Stomach (tissue), 19 donors: ENCODE measurements at places on chromosomes 16 and 17. TPM values are rescaled to one million over a fixed set of nuclear protein-coding genes. Genes with fewer than 3 reads are reported as not detected.

KRTAP16-1 gene
- total RNA-seq, result not detected

DNA sequence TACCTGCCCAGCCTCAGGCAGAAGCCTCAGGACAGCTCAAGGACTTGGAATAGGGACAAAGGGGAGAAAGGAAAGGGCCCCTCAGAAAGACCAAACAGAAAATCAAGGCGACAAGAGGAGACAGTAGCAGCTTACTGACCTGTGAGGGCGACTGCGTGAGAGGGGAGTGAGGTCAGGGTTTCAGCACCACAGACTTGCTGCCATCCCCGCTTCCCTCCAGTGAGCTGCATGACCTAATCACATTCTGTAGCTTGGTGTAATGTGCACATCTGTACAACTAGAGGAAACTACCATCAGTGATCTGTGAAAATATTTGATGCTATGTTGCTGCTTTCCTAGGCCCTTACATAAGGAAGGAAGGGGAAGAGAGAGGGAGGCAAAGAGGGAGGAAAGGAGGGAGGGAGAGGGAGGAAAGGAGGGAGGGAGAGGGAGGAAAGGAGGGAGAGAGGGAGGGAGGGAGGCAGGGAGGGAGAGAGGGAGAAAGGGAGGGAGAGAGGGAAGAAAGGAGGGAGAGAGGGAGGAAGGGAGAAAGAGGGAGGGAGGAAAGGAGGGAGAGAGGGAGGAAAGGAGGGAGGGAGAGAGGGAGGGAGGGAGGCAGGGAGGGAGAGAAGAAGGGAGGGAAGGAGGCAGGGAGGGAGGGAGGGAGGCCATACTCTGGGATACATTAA, 404.9 kb upstream of the CDH5 start:
- H3K36me3 ChIP-seq, result no peaks in the 10 kb centered on the region
- no peaks in the 10 kb centered on the region for H3K27me3 ChIP-seq
- no peak for DNase-seq

DNA sequence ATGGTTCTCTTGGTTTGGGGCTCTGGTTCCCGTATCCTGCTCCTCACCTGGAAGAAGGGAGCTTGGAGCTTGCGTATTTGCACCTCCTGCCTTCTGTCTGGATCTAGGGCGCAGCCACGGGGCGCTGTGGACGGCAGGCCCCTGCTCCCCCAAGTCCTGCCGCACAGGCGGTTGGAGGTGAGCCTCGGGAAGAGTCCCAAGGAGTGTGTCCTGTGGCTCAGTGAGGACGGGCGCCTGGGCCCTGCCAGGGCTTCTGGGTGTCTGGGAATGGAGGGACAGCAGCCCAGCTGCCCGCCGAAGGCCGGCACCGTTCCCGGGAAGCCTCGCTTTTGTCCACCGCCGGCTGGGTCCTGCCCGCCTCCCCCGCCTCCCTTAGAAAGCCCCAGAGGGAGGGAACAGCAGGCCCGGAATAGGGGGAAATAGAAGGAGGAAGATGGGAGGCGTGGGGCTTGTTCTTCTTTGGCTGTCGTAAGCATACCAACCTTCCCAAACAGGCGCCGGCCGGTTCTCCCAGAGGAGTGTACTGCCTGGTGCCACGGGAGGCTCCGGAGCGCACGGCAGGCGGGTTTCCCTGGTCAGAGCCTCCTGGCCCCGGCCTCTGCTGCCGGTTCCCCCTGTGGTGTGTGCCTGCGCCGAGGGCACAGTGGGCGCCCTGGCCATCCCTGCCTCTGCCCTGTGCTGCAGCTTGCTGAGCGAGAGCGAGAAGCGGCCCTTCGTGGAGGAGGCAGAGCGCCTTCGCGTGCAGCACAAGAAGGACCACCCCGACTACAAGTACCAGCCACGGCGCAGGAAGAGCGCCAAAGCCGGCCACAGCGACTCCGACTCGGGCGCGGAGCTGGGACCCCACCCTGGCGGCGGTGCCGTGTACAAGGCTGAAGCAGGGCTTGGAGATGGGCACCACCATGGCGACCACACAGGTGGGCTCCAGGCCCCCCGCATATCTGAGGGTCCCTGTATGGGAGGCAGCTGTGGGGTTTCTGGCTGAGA, 1.8 kb downstream of the SOX8 start:
- peaks cover 8% of the 10 kb centered on the region for H3K27me3 ChIP-seq
- no peak overlapping the region for H3K27ac ChIP-seq
- no peak for DNase-seq

MED9 gene
- 6.1 TPM for total RNA-seq

DNA sequence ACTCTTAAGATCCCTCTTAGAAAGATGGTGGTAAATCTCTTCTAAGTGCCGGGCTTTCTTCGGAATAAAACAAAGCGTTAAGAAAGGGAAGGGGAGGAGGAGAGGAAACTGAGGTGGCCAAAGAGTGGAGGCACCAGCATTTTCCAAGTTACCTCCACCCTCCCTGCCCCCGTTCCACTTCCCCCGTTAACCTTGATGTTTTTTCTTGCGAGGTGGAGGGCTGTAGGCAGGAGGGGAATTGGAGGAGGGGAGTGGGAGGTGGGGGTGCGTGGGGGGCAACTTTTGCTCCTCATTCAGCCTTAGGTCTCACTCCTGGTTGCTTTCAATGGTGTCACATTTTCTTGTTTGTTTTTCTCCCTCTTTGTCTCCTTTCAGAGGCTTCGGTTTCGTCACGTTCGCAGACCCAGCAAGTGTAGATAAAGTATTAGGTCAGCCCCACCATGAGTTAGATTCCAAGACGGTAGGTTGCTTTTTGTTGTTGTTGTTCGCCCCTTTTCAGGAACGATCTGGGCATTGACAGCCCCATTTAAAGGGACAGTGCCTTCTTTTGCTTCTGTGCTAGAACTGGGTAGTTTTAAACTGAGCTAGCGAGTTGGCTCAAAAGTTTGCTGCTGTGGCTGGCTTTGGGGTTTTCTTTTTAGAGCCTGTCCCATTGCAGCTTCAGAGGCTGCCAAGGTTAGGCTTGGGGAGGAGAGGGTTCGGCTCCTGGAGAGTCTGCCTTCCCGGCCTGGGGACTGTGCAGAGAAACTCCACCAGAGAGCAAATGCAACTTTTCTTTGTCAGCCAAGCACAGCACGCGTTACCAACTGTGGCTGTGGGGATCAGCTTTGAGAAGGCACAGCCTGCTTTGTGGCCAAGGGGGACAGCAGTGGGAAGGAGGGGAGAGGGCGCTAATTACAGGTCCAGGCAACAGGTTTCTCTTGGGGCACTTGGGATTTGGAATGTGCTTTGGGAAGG, 1.9 kb downstream of the MSI2 start:
- H3K4me1 ChIP-seq, result peaks cover 42% of the 10 kb centered on the region
- peak; percentile 44 for DNase-seq
- peak overlapping the region; percentile 94 for H3K27ac ChIP-seq
- peak overlapping the region; percentile 82 for H3K4me3 ChIP-seq
- H3K36me3 ChIP-seq, result peaks cover 14% of the 10 kb centered on the region

DNA sequence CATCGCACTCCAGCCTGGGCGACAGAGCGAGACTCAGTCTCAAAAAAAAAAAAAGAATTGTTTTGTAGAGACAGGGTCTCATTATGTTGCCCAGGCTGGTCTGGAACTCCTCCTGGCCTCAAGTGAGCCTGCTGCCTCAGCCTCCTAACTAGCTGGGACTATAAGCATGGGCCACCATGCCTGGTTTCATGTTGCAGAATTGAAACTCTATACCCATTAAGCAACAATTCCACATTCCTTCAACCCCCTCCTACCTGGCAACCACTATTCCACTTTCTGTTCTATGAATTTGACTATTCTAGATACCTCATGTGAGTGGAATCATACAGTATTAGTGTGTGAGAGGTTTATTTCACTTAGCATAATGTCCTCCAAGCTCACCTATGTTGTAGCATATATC, 24.5 kb downstream of the RNF135 start:
- H3K36me3 ChIP-seq, result peaks cover 23% of the 10 kb centered on the region
- H3K27me3 ChIP-seq, result no peaks in the 10 kb centered on the region
- DNase-seq, result no peak
- no peak overlapping the region for H3K27ac ChIP-seq

- DNase-seq, result no peak
- no peaks in the 10 kb centered on the region for H3K4me1 ChIP-seq
- H3K27ac ChIP-seq, result no peak overlapping the region
- H3K27me3 ChIP-seq, result no peaks in the 10 kb centered on the region
Measured at GRCh38 chr17:22171631-22172030, 479.3 kb downstream of the KCNJ18 start.

GRCh38 chr17:33515974-33516373, 222.9 kb upstream of the ASIC2 start:
- H3K4me1 ChIP-seq, result no peaks in the 10 kb centered on the region
- no peak overlapping the region for H3K27ac ChIP-seq
- no peaks in the 10 kb centered on the region for H3K36me3 ChIP-seq
- H3K4me3 ChIP-seq, result no peak overlapping the region
- H3K27me3 ChIP-seq, result peaks cover 20% of the 10 kb centered on the region
- no peak for DNase-seq

- peaks cover 36% of the 10 kb centered on the region for H3K36me3 ChIP-seq
- no peaks in the 10 kb centered on the region for H3K27me3 ChIP-seq
- H3K4me1 ChIP-seq, result peaks cover 15% of the 10 kb centered on the region
- H3K4me3 ChIP-seq, result no peak overlapping the region
Measured at GRCh38 chr17:16023881-16024280, 24.3 kb downstream of the TTC19 start.

- H3K4me1 ChIP-seq, result no peaks in the 10 kb centered on the region
- H3K4me3 ChIP-seq, result no peak overlapping the region
- H3K36me3 ChIP-seq, result no peaks in the 10 kb centered on the region
- H3K27ac ChIP-seq, result no peak overlapping the region
Measured at GRCh38 chr16:64596196-64596595, 525.7 kb downstream of the CDH11 start.

GRCh38 chr16:16133943-16134604, 89.2 kb downstream of the ABCC6 start:
- no peak overlapping the region for H3K4me3 ChIP-seq
- no peaks in the 10 kb centered on the region for H3K4me1 ChIP-seq
- no peak for DNase-seq
- no peak overlapping the region for H3K27ac ChIP-seq

- H3K36me3 ChIP-seq, result no peaks in the 10 kb centered on the region
- no peaks in the 10 kb centered on the region for H3K4me1 ChIP-seq
- H3K27ac ChIP-seq, result no peak overlapping the region
Measured at GRCh38 chr16:78353640-78354275, 254.3 kb downstream of the WWOX start.

- H3K27me3 ChIP-seq, result no peaks in the 10 kb centered on the region
- H3K36me3 ChIP-seq, result no peaks in the 10 kb centered on the region
- H3K27ac ChIP-seq, result no peak overlapping the region
- no peak overlapping the region for H3K4me3 ChIP-seq
- no peak for DNase-seq
Measured at GRCh38 chr17:2962236-2962635, 101.2 kb downstream of the OR1D5 start.

GRCh38 chr17:66837226-66837625, 2.3 kb downstream of the CACNG5 start:
- no peaks in the 10 kb centered on the region for H3K36me3 ChIP-seq
- H3K4me1 ChIP-seq, result peaks cover 9% of the 10 kb centered on the region
- DNase-seq, result no peak
- H3K4me3 ChIP-seq, result no peak overlapping the region
- peaks cover 79% of the 10 kb centered on the region for H3K27me3 ChIP-seq

SRCIN1 gene
- 0.43 TPM for total RNA-seq

SLC12A3 gene
- not detected for total RNA-seq

GRCh38 chr17:42653179-42654124, 5.6 kb upstream of the TUBG2 start:
- H3K27me3 ChIP-seq, result no peaks in the 10 kb centered on the region
- DNase-seq, result peak; percentile 87
- peak overlapping the region; percentile 34 for H3K4me3 ChIP-seq
- no peaks in the 10 kb centered on the region for H3K36me3 ChIP-seq
- H3K4me1 ChIP-seq, result peaks cover 20% of the 10 kb centered on the region

DNA sequence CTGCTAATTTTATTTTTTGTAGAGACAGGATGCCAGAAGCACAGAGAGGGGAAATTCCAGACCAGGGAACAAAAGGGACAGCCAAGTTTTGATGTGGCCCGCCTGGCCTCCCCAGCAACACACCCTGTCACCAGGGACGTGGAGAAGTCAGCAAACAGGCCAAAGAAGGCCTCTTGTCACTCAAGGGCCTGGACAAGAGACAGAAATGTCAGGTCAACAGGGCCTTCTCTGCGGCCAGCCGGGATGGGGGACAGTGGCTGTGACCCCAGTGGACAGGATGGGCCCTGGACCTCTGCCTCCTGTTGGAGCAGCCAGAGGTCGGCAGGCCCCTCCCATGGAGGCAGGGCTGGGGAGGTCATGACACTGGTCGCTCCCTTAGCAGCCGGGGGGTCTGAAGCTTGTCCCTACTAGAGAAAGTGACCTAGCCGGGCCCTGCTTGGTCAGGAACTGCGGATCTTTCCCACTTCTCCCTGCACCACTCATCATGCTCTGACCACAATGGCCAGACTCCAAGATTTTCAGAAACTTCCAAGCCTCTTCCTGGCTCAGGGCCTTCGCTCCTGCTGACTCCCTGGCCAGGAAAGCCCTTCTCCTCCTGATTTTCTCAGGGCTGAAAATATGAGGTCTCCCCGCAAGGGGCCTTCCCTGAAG, 9.2 kb upstream of the TVP23A start:
- H3K27ac ChIP-seq, result peak overlapping the region; percentile 88
- peaks cover 35% of the 10 kb centered on the region for H3K4me1 ChIP-seq
- no peaks in the 10 kb centered on the region for H3K27me3 ChIP-seq
- no peak overlapping the region for H3K4me3 ChIP-seq

DNA sequence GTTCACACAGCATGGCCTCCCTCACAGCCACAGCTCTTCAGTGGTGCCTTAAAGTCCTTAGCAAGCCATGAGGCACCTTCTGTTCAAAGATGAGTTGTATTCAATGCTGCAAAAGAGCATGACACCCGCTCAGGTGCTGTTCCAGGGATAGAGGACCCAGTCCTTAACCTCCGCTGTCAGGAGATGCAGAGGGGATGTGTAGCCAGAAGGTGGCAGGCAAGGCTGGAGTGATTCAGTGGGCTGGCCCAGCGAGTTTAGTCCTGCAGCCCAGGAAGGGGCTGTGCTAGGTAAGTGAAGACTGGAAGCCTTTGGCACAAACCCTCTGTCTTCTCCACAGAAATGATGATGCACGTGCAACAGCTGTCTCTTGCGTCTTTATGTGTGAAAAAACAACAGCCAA, 25.0 kb upstream of the ADAM11 start:
- H3K27ac ChIP-seq, result no peak overlapping the region
- no peak for DNase-seq
- H3K4me1 ChIP-seq, result no peaks in the 10 kb centered on the region
- no peaks in the 10 kb centered on the region for H3K27me3 ChIP-seq
- H3K36me3 ChIP-seq, result peaks cover 5% of the 10 kb centered on the region

DNA sequence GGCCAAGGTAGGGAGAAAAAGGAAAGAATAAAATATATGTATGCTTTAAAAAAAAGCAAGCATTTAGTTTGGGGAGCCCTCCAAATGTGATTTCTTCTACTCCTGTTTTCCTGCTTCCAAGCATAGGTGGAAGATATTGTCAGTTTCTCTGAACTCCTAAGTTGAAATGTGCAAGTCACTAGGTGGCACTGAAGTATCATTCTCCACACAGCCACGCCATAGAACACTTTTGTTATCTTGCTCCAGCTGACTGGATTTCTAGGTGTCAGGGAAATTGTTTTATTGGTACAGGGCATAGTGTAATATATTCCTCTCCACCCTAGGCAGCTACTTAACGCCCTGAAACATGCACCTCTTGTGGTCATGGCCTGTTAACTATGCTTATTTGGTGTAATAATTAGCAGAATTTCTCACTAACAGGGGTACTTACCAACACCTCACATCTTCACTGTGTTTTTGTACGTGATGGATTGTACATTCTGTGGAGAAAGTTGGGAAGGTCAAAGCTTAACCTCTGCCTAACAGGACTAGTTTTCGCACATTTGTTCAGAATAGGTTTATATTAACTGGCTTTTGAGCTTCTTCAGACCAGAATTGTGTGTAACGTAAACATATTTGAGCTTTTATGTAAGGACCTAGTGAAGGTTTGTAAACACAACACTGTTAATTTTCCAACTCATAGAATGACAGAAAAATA, 69.3 kb downstream of the FTO start:
- no peaks in the 10 kb centered on the region for H3K27me3 ChIP-seq
- H3K4me1 ChIP-seq, result peaks cover 41% of the 10 kb centered on the region
- peak overlapping the region; percentile 20 for H3K27ac ChIP-seq
- no peak overlapping the region for H3K4me3 ChIP-seq
- peak; percentile 91 for DNase-seq
- no peaks in the 10 kb centered on the region for H3K36me3 ChIP-seq
